Effector memory CD8-positive, alpha-beta T cell (primary cell): ENCODE measurements at places on chromosomes 5 and 9.

DNA sequence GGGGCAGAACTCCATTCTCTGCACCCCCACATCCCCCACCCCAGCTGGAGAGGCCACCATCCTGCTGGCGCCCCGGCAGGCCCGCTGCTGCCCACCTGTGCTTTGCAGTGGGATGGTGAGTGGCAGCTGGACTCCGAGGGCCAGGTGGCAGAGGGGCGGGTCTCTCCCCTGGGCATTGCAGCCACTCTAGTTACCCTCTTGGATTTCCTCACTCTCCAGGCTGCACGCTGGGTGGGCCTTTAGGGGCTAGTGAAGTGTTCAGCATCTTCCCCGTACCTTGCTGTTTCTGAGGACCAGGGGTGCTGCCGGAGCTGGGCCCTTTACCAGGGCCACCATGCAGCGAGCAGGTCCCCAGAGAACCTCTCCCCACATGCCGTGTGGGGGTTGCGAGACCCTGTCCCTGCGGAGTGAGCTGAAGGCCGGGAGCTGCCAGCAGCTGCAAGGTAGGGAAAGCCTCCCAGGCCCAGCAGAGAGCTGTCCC, 88.4 kb upstream of the SH3PXD2B start:
- no peak for DNase-seq

GRCh38 chr5:3607541-3608181, 12.0 kb downstream of the IRX1 start:
- DNase-seq: no peak

DNA sequence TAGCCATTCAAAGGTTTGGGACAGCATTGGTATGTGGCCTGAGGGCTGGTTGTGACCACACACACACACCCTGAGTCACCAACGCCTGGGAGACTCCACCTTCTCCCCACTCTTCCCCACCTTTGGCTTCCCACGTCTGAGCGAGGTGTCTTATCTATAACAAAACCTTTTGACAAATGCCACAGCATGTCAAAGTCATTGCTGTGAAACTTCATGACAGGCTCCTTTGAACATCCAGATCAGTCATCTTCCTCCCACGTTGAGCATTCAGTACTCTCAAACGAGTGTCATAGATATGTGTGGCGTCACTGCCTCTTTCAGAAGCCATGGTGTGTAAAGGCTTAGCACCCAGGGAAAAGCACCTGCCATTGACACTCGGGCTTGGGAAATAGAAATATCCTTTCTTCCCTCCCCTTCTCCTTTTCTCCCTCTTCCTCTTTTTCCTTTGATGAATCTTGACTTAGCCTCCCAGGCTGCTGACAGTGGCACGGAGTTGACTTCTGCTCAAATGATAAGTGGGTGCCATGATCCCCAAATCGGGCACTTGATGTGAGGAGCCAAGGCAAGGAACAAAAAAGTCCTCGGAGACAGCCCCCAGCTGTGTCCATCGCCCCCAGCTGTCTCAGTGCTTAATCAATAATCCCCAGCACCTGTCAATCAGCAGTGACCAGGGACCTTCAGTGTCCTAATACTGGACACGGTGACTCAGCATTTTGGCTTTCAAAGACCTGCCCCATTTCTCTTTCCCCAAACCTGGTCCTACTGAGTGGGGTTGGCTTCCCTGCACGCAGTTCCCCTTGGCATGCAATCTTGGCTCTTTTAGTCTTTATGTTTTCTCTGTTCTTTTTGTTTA, 114.8 kb downstream of the FGF18 start:
- DNase-seq: no peak

DNA sequence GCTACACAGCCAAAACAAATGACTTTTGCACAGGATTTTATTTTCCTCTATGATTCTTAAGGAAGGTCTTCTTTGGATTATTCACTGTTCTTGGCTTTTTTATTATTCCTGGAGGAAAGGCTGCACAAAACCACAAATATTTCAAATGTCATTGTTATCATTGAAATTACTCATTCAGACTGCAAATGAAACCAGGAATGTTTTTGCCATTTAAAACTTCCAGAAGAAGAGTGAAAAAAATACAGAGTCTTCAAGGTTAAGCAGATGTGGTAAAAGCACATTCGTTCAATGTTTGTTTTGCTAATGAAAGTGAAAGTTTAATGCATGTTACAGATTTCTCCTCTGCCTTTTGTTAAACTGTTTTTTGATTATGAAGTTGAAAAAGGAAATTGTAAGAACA, 238.2 kb downstream of the TLE4 start:
- DNase-seq: no peak

DNA sequence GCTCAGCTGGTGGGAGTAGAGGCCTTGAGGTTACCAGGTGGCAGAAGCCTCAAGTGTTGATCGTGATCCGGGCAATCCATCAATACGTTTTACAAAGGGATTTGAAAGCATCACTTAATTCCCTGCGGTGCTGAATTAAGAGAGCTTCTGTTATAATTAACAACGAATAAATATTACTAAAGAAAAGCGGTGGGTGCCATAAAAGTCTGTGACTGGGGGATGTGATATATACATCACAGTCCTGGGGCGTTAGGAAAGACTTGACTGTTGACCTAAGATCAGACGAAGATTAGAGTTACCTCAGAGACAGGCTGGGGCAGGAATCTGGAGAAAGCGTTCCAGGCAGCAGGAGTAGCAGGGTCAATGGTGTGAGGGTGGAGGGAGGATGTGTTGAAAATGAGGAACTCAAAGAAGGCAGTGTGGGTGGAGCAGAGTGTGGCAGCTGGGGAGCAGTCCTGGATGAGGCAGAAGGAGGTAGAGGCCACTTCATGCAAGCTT, 6.7 kb upstream of the C5orf63 start:
- no peak for DNase-seq

DNA sequence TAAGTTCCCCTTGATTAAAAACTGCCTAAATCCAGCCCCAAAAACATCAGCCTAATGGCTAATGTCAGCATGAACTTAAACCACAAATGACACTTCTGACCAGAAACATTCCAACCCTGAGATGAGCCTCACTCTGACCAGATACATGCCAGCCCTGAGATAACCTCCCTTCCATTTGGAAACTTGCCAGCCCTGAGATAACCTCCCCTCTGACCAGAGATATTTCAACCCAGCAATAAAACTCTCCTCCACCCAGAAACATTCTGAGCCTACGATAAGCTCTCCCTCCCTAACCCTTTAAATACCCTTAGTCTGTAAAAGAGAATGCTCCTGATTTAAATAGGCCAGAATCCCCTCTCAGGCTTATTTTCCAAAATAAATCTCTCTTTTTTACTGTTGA, 1035.7 kb upstream of the NUDT12 start:
- DNase-seq: no peak

GRCh38 chr5:9617221-9617620, 12.9 kb downstream of the TAS2R1 start:
- DNase-seq: no peak

- no peak for DNase-seq
Measured at GRCh38 chr9:137217276-137218211, 4.5 kb downstream of the RNF208 start.

GRCh38 chr5:75337366-75338021, 474 bp downstream of the HMGCR start:
- DNase-seq: peak; percentile 4

DNA sequence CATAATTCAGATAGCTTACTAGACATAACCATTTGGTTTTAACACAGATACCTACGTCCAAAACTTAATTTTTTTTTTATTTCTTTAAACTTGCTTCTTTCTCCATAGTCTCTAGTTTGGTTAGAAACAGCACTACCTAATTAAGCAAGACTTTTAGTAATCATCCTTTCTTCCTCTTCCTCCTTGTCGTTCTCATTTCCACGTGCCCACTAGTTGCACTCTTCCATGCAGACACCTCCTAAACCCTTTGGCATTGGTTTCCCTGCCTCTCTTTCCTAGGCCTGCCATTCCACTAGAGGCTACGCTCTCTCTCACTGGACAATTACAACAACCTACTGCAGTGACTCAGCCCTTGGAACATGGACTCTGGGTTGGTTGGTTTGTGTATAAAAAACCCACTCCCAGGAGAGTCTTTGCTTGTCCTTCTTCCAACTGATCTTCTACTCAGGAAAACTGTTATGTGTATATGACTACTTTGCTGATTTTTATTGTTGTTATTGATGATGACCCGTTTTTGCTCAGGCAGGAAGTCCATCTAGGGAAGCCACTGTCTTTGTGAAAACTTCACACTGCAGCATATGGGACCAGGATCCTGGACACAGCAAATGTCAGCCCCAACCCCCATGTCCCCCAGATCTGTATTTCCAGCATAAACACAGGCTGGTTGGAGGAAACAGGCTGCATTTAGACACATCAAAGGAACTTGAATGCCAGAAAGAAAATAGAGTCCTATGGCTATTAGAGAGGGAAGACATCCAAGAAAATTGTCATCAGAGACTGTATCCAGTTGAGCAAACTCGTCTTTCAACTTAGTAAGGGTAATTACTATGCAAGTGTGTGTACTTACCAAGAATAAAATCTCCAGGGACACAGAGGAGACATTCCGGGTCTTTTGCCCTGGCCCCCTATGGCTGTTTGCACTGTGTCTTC, 503.2 kb downstream of the GADD45G start:
- no peak for DNase-seq

DNA sequence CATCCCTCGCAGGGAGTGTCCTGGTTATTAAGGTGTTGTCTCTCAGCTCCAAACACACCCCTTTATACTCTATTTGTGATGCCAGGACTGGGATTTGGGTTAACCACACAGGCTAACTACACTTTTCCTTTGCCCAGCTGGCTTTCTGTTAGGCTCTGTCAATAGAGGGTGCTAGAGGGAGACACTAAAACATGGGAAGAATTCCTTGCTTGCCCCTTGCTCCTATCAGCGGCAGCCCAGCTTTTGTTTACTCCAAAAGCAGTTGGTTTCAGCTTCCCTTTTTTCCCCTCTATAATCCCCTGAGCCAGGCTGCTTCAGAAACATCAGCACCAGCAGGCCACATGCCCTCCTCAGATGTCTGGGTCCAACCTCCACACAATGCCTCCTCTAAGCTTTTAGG, 297.1 kb downstream of the KCTD16 start:
- no peak for DNase-seq

- DNase-seq: no peak
Measured at GRCh38 chr9:135356021-135356420, 123.6 kb upstream of the PPP1R26 start.

DNA sequence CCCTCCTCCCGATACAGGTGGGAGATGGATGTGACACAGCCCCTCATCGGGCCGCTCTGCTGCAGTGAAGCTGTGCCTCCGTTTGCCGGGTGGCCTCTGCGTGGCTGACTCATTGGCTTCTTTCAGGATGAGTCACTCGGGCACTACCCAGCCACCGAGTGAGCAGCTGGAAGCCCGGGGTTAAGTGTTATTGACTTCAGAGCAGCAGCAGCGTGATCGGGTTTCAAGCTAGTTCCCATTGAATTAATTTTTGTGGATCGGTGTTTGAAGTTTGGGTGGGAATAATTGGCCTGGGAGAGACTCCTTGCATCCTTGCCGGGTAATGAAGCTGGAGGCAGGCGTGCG, 266.4 kb upstream of the IRX4 start:
- DNase-seq: no peak

- peak; percentile 49 for DNase-seq
Measured at GRCh38 chr5:181246276-181247049, 2.8 kb upstream of the RACK1 start.

DNA sequence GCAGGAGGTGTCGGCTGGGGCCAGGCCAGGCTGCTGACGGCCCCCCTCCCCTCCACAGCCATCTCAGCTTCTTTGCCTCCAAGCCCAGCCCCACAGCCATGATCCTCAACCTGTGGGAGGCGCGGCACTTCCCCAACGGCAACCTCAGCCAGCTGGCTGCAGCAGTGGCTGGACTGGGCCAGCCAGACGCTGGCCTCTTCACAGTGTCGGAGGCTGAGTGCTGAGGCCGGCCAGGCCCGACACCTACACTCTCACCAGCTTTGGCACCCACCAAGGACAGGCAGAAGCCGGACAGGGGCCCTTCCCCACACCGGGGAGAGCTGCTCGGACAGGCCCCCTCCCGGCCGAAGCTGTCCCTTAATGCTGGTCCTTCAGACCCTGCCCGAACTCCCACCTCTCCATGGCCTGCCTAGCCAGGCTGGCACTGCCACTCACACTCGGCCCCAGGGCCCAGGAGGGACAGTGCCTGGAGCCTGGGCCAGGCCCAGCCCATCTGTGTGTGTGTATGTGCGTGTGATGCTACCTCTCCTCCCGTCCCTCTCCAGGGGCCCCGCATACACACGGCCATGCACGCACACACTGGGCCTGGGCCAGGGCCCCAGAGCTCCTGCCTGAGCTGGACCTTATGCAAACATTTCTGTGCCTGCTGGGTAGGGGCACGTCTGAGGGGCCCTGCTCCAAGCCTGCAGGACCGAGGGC, 19.3 kb downstream of the HK3 start:
- no peak for DNase-seq

GRCh38 chr5:116487045-116487444, 87.6 kb downstream of the SEMA6A start:
- DNase-seq: no peak
